ENCODE measurements at places on chromosomes 11 and 22.

DNA sequence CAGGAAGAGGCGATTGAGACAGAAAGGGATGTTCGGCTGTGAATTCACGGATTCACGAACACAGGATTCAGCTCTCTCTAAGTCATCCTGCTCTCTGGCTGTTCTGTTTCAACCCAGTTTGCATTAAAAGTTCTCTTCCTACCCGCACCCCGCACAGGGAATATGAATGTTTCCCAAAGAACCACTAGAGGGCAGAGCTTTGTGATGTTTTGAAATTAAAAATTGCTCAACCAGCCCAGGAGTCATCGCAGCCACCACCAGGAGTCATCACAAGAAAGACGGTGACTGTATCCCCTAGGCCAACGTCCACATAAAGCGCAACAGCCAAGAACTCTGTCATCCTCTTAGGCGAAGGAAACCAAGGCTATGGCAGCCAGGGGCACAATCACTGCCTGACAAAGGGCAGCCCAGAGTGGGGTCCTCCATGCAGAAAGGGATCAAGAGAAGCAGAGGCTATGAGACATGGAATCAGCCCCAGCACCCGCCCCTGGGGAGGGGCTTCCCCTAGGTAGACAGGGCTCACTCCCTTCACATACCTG is 122.4 kb downstream of the WT1 start:
- no peak for DNase-seq

- no peak for DNase-seq
Observed at GRCh38 chr11:67022961-67023956, at the start of gene SYT12. TSS of gene SYT12 (plus strand) at chr11:67023134. CDS start at chr11:67030145, 7,011 bp downstream.

DNA sequence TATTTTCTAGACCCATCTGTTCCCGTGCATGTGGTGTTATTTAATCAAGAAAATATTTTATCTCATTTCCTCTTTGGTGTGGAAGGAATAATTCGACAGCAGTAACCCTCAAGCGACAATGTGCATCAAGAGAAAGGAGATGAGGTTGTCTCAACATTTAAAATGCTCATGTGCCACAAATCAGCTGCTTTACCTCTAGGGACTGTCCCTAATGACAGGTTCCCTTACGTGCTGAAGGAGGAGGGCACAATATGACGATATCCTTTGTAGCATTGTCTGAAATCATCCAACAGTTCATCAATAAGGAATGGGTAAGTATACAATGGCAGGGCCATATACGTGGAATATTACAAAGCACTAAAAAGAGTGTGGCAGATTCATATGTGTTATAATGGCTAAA is 7.0 kb upstream of the SYN3 start:
- no peak for DNase-seq

DNA sequence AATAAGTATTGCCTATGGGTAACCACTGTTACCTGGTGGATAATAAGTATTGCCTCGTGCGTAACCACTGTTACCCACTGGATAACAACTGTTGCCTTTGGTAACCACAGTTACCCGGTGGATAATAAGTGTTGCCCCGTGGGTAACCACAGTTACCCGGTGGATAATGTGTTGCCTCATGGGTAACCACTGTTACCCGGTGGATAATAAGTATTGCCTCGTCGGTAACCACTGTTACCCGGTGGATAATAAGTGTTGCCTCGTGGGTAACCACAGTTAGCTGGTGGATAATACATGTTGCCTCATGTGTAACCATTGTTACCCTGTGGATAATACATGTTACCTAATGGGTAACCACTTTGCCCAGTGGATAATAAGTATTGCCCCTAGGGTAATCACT is 9.8 kb upstream of the NXPE4 start:
- DNase-seq: no peak

DNA sequence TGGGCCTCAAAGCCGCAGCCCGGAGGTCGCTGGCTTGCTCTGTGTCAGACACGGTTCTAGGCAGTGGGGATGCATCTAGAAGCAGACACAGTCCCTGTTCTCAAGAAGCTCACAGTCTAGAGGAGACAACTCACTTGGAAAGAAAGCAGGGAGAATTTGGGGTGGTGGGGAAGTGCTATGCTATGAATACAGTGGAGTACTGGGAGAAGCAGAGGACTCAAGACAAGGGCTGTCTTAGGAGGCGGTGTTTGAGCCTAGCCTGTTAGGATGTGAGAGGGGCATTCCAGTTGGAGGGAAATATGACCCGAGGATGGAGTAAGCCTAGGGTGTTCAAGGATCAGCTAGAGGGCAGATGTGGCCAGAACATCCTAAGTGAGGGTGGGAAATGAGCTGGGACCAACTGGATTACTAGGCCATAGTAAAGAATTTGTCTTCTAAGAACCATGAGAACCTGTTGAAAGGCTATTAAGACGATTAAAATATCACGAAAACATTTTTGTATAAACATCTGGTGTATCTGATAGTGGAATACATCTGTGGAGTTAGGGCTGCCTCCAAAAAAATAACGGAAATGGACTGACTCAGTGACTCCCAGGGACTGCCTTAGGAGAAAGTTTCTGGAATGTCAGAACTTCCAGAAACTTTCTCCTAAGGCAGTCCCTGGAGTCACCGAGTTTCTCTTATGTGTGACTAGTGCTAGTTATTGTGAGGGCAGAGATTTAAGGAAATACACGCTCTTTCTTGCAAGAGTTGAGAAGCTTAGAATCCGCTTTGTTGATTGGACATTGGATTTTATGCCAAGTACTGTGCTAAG is 1.1 kb upstream of the PITPNB start:
- DNase-seq: no peak

GRCh38 chr22:19709063-19709769 is 5.1 kb upstream of the SEPTIN5 start:
- DNase-seq: no peak

DNA sequence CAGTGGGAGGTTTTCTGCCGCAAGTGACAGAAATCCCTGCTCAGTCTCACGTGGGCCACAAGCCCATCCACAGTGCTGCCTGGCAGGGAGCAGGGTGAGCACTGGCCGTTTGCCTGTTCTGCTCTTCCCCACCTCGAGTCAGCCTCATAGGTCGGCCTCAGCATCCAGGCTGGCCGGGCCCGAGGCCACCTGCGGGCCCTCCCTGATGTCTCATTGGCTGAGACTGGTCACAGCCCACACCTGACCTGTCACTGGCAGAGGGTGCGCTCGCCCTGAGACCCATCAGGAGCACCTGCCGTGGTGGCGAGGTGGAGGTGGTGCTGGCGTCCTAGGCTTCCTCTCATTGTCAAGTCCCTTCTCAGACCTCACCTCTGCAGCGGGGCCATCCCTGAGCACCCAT is 72.1 kb downstream of the ELFN2 start:
- DNase-seq: no peak

- no peak for DNase-seq
Observed at GRCh38 chr11:66048547-66049323, at the start of gene GAL3ST3. TSS of gene GAL3ST3 (minus strand) at chr11:66049161. CDS start at chr11:66045415, 3,746 bp downstream.

- no peak for DNase-seq
Observed at GRCh38 chr11:88146106-88146505, 29.1 kb downstream of the RAB38 start.

GRCh38 chr11:15136166-15136565 is 21.4 kb downstream of the INSC start:
- no peak for DNase-seq

GRCh38 chr22:24727218-24727851 is 47.2 kb downstream of the PIWIL3 start:
- DNase-seq: no peak

GRCh38 chr11:116879800-116880625 is 42.6 kb upstream of the APOA1 start:
- no peak for DNase-seq

DNA sequence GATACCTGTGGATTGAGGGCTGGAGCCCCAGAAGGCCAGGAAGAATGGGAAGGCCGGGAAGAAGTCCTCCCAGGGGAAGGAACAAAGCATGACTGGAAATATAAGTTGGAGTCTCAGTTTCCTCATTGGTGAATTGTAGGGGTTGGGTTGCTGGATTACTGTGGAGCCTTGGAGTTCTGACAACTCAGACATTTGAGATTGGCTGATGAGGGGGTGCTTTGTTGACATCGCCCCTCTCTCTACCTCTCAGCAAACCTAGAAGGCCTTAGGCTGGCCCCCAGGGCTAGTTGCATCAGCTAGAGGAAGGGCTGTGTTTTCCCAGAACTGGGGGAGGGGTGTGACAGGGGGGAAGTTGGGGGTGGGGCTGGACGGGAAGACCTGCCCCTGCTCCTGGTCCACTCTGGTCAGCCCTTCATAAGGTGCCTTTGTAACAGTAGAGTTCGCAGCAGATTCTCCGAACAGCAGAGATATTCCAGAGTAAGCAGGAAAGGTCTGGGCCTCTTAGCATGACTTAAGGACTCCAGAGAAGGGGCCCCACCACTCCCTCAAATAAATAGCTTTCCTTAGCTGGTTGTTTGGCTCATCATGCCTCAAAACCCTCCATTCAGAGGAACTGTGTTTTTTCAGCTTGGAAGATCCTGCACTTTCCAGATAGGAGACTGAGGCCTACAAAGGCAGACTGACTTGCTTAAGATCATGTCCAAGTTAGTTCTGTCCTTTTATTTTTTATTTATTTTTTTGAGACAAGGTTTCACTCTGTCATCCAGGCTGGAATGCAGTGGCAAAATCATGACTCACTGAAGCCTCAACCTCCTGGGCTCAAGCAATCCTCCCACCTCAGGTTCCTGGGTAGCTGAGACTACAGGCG is 12.5 kb upstream of the THRSP start:
- no peak for DNase-seq

- DNase-seq: no peak
Observed at GRCh38 chr11:47348859-47349258, 3.6 kb downstream of the MYBPC3 start.

DNA sequence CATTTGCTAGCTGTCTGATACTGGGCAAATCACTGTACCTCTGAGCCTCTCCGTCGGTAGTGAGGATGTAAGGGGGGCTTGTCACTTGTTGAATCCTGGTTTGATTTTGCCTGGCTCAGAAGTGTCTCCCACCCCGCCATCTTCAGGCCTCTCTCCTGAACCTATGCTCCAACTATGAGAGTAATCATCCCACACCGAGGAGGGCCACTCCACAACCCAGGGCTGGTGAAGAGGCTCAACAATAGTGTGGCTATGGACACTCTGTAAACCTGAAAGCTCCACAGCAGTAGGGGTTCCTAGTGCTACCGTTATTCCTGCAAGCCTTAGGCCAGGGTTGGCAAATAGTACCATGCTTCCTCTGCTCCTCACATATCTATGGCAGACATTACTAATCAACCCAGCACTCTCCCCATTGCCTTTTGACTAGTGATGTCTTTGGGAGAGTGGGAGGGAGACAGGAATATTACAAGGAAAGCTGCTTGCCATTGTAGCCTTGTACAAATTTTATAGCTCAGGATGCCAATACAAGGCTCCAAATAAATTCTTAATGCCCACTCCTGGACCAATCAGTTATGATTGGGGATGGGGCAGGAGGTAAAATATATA is 134.0 kb upstream of the TEAD1 start:
- DNase-seq: no peak

DNA sequence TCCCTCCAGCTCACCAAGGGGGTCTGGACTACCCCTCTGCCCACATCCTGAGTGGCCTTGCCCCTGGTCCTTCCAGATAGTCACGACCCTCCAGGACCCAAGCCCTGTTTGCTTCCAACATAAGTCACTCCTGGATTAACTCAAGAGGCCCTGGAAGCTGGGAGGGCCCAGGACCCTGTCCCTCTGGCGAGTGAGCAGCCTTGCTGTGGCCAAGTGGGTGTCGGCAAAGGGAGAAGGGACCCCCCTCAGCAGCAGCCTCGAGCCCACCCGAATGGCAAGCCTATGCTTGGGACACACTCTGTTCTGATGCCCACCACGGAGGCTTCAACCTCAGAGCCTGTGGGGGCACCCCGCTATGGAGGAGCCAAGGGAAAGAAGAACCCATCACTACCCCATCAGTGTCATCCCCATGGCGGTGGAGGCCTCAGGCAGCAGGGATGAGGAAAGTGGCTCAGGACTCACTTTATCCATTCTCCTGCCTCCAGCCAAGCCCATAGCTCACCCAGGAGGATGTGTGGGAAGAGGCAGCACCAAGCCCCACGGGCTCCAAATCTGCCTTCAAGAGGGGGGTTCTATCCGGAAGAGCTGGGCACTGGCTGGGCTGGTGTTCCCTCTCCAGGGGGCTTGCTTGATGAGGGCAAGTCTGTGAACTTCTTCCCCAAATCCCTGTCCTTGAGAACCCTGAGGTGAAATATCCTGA is 12.5 kb downstream of the SLC22A12 start:
- DNase-seq: no peak

DNA sequence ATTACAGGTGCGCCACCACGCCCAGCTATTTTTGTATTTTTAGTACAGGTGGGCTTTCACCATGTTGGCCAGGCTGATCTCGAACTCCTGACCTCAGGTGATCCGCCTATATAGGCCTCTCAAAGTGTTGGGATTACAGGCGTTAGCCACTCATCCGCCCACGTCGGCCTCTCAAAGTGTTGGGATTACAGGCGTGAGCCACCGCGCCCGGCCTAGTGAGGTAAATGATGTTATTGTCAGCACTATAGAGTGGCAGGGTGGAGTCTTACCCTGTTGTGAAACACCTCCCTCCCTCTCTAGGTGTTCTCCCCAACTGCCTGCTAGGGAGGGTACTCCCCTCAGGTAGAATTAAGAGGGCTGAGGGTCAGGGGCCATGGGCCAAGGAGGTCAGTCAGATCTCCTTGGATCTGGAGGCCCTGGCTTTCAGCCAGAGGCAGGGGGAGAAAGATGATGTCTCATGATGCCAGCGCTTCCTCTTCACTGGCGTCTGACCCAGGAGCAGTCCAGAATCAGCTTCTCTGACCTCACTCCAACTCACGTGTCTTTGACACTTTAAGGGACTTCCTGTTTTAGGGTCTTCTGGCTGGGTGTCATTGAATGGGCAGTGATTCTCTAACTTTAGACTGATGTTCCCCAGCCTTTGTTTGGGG is 2.0 kb downstream of the GGA1 start:
- DNase-seq: no peak

GRCh38 chr11:63472372-63472771 is 18.6 kb downstream of the PLAAT5 start:
- no peak for DNase-seq

DNA sequence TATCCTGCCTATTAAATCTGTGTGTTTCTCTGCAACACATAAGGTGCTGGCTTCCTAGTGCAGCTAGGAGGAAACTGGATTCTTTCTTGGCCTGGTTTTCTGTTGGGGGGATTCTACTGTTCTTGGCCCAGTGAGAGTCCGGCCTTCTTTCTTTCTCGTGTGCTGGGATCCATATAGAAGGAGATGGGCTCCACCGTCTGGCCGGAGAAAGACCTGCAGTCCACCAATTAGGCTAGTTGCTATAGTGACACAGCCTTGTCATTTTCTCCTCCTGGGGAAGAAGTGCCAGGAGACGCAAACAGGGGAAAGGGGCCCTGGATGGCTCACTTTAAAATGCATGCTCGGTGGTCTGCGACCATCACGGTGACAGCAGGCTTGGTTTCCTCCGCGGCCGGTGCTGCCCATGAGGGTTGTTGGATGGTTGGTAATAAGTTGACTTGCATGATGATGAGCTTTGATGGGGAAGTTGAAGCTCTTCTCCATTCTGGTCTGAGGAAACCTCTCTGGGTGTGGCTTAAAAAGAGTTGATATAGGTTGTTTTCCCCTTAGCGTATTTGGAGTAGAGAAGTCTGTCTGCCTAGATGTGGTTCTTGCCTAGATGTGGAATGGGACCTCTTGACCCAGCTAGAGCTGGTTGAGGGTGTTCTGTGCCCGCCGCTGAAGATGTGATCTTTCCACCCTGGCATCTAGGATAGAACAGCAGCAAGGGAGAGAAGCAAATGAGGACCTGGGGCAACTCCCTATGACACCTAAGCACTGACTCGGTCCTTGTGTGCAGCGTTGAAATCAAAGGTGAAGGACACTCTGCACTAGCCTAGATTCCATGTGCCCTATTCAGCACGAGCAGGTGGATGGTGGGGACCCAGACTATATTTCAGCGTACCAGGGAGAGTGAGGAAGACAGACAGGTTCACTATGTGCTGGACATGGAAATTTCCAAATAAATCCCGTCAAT is 1335.0 kb downstream of the BRD1 start:
- no peak for DNase-seq

GRCh38 chr11:19905280-19905853 is 192.7 kb downstream of the NAV2 start:
- no peak for DNase-seq
